ENCODE measurements at places on chromosomes 1 and 21. TPM values are rescaled to one million over a fixed set of nuclear protein-coding genes. Genes with fewer than 3 reads are reported as not detected.
A peak's percentile ranks its signal among the peaks of the same experiment; 100 is the strongest.

Gene FAM89A
- total RNA-seq: 12.4 TPM

DNA sequence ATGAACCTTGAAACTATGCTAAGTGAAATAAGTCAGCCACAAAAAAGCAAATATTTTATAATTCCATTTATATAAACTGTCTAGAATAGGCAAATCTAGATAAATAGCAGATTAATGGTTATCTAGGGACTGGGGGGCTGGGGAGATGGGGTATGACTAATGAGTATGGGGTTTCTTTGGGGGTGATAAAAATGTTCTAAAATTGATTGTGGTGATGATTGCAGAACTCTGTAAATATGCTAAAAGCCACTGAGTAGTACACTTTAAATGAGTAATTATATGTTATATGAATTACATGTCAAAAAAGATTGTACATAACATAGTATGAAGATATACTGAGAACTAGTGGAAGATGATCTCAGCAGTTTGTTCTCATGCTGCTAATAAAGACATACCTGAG, 675.0 kb downstream of the KIF26B start:
- DNase-seq: no peak

Gene SH3BGR
- total RNA-seq: 0.40 TPM

GRCh38 chr1:210250665-210250997, 18.0 kb downstream of the SERTAD4 start:
- DNase-seq: peak; percentile 25

DNA sequence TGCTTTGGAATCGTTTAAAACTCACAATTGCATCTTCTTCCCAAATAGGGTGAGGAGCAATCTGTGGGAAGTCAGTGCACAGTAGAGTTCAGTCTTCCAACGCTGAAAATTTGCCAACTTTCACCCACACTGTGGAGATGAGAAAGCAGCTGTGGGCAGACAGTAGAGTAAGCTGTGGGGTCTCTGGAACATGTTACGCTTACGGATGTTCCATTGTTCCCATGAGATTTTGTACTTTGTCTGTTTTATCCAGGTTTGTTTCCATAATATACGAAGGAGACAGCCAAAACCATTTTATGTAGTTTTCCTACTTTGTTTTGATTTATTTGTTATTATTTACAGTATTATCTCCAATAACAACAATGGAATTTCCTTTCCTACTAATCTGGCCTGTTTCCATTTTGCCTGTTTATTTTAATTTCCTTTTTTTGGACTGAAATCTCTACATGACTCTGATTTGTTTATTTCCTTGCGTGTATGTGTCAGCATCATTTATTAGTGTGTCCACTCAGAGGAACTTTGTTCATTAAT, 65.1 kb upstream of the RGL1 start:
- no peak for DNase-seq

- DNase-seq: peak; percentile 21
These were observed 397.3 kb downstream of the AGBL4 start for GRCh38 chr1:49626472-49626871.

DNA sequence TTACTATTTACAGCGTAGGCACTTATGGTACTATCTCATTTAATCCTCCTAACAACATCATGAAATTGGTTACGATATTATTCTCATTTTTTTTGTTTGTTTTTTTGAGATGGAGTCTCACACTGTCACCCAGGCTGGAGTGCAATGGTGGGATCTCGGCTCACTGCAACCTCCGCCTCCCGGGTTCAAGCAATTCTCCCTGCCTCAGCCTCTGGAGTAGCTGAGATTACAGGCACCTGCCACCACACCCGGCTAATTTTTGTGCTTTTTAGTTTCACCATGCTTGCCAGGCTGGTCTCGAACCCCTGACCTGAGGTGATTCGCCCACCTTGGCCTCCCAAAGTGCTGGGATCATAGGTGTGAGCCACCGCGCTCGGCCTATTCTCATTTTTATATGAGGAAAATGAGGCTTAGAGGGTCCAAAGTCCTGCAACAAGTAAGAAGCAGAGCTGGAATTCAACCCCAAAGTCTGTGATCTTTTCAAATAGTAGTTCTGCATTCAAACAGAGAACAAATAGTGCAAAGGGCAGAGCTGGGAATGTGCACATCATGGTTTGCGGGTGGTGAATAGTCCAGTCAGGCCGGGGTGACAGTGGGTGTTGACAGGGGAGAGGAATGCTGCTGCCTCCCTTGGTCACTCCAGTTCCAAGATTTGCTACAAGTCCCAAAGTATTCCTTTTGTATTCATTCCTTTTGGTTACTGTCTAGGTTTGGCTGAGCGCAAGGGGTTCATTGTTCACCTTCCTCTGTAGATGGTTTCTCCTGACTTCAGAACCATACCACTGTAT, 4.6 kb downstream of the PRUNE1 start:
- no peak for DNase-seq

Gene GNAT2
- 0.69 TPM for total RNA-seq

GRCh38 chr1:32142446-32143301, 34.8 kb downstream of the KPNA6 start:
- DNase-seq: peak; percentile 82

- DNase-seq: no peak
These were observed 697 bp upstream of the C21orf91 start for GRCh38 chr21:17819877-17820229.

Gene PLA2G2D
- not detected for total RNA-seq

GRCh38 chr1:30446508-30446907, 276.9 kb downstream of the MATN1 start:
- no peak for DNase-seq

GRCh38 chr1:170215072-170215885, 69.5 kb downstream of the NTMT2 start:
- DNase-seq: no peak

Gene TMEM240
- 0.87 TPM for total RNA-seq

DNA sequence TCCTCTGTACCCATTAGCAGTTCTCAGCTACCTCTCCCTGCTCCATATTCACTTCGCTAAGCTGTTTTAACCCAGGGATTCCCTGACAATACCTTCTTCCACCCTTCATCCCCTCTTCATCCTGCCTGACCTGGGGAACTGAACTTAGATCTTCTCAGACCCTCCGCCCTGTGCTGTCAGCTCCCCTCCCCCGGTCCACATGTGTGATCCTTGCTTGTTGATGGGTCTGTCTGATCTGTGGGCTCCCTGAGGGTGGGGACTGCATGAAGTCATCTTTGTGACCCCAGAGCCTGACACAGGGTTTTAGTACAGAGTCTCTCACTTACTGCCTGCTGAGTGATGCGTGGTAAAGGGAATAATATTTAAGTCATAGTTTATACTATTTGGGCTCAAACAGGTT, 11.8 kb downstream of the CHAF1B start:
- no peak for DNase-seq

DNA sequence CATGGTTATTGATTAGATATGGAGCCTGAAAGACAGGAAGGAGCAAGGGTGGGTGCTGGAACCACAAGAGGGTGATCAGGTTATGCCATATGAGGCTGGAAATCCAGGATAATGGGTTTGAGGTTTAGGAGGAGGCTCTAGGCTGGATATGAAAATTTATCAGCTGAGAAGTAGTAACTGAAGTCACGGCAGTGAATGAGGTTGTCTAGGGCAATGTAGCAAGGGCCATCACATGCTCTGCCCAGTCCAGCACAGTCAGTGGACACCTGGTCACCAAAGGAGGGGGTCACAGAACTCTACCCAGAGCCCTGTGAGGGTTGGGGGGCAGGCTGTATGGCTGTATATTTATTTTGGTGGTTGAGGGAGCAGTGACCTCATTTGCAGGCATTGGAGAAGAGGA, 10.5 kb upstream of the TMEM61 start:
- DNase-seq: no peak

Gene PLA2G4A
- 1.3 TPM for total RNA-seq

- DNase-seq: no peak
These were observed 22.2 kb upstream of the TMEM52 start for GRCh38 chr1:1941211-1941841.

- DNase-seq: no peak
These were observed at the start of gene SPAG17 for GRCh38 chr1:118185084-118185832. TSS of gene SPAG17 (minus strand) at chr1:118185228. CDS start at chr1:118185157, 71 bp downstream.

Gene FNBP1L
- 28.3 TPM for total RNA-seq

DNA sequence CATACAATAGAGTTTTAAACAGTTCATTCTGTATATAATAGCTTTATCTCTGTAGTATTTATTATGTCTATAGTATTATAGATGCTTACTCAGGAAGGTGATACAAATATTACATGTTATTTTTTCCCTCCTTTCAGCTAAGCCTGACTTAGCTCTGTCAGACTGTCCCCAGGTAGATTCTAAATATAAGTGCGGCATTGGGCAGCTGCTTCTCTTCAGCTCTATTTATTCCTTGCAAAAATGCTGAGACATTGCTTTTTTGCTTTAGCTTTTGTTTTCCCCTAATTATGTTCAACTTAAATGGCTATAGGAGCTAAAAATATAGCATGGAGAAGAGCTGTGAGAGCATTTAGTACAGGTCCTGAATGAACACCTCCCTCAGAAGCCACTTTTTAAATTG, 203.2 kb upstream of the BEND5 start:
- no peak for DNase-seq

Gene SYT11
- total RNA-seq: 0.44 TPM

DNA sequence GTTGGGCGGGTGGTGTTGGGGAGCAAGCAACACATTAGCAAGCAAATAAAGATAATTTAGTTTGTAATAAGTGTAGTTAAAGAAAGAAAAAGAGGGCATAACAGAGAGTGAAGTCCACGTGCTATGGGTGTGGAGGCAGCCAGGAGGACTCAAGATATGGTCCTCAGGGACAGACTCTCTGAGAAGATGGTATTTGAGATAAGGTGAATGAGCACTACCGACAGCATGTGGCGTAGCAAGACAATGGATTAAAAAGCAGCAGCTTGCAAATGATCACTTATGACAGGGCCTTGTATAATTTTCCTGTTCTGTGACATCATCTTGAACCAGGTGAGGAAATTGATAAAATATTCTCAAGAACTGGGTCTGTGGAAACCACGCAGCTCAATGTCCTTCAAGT, 487.8 kb downstream of the PCP4 start:
- no peak for DNase-seq

Gene ACADM
- total RNA-seq: 29.0 TPM

Gene FCRL4
- not detected for total RNA-seq

DNA sequence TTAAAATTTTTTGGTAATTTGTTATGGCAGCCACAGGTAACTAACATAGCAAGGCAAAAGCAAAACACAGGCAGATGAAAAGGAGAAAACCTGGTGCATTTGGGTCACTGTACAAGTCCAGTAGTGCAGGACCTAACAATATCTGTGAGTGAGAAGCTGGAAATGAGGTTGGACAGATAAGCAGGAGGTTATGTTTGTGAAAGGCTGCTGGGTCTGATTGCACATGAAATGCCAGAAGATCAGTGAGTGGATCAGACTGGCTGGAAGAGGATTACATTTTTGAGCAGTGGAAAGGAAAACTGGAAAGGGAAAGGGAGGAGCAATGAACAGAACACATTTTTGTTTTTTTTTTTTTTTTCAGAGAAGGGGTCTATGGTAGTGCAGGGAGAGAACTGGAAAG, 73.6 kb downstream of the CYYR1 start:
- no peak for DNase-seq

Gene KLHDC8A
- not detected for total RNA-seq

DNA sequence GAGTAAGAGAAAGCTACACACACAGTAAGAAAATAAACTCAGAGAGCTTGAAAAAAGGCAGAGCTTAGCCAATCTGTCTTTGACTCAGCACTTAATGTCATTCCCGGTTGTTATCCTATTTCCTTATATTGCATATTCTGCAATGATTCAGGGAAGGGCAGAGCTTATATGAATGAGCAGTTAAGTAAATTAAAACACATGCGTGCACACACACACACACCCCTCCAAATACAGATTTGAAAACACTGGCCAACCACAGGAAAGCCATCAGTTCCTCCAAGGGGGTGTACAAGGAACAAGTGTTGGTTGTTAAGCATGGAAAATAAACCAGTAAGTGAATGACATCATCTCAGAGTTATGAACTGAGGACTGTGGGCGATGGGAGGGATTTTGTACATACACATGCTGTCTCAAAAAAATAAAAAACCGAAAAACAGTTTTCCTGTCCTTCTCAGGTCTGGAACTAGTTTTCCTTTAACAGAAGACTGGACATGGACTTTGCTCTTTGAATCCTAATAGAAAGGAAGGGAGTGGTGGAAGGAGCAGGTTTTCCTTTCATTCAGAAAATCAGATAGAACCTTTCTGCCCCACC, 1.0 kb downstream of the IQGAP3 start:
- DNase-seq: peak; percentile 77

DNA sequence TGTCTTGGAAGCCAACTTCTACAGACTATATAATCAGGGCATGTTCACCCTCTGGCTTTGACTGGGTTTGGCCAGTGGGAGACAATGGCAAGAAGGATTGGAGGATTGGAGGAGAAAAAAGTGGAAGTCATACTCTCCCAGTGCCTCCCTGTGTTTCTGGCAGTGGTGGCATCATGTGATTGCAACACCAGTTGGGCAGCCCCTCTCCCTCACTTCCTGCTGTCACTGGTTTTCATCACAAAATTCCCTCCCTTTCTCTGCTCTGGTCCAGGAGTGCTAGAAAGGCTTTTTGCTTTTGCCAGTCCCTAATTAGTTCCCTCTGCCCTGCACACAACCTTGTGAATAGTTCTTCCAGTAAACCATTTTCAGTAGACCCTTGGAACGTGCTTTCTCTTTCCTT, 3.7 kb upstream of the QSOX1 start:
- peak; percentile 35 for DNase-seq

- peak; percentile 84 for DNase-seq
These were observed 97.8 kb downstream of the FMN2 start for GRCh38 chr1:240189386-240189989.

GRCh38 chr1:108947871-108948525, 15.3 kb downstream of the CLCC1 start:
- no peak for DNase-seq

- peak; percentile 95 for DNase-seq
These were observed 278.0 kb upstream of the KAZN start for GRCh38 chr1:14320518-14320917.

Gene KCNJ10
- total RNA-seq: 0.15 TPM

Gene NLRP3
- 0.40 TPM for total RNA-seq

GRCh38 chr21:43925096-43925481, 60.1 kb downstream of the AGPAT3 start:
- no peak for DNase-seq
